ENCODE measurements at places on chromosomes 7 and 10.

GRCh38 chr10:102951316-102951715, 33.2 kb downstream of the CNNM2 start:
- DNase-seq = no peak

- DNase-seq = no peak
Observed at GRCh38 chr7:43700059-43700501, 29.2 kb downstream of the COA1 start.

DNA sequence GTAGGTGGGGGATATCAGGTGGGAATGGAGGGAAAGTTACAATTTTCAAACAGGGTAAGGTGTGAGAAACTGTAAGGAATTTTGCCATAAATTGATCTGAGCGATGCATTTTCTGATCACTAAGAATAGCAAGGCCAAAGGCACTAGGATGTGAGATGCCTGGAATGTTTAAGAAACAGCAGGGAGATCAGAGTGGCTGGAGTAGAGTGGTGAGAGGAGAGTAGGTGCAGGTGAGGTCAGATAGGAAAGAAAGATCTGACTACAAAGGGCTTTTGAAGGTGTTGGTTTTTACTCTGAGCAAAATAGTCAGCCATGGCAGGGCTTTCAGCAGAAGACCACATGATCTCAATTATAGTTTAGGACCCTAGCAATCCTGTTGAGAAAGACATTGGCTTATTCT, 55.0 kb downstream of the HDAC9 start:
- no peak for DNase-seq

- no peak for DNase-seq
Observed at GRCh38 chr7:99383791-99384370, 9.4 kb downstream of the ARPC1B start.

DNA sequence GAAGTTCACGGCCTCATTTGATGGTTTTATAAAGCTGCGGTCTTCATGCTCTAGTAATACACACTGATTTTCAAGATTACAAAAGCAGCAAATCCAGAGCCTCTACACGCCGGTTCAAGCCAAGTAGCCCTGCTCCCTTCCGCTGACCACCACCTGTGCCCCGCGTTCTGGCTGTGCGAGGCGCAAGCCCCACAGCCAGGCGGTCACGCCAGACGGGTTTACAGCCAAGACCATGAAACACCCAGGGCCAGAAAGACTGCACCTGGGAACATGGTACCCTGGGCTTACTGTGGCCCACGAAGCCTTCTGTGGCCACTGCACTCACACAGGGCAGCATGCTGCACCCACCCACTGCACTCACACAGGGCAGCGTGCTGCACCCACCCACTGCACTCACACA, 33.6 kb downstream of the GPER1 start:
- no peak for DNase-seq

- no peak for DNase-seq
Observed at GRCh38 chr10:51800121-51800520, 100.7 kb upstream of the CSTF2T start.

Data from GM18507 (cell line).